Mesenchymal stem cell (in vitro differentiated cells and primary cell): ENCODE measurements at places on chromosomes 13 and 19.

GRCh38 chr13:112695121-112695520 lies 5.3 kb downstream of the ATP11A start:
- no peak for DNase-seq

DNA sequence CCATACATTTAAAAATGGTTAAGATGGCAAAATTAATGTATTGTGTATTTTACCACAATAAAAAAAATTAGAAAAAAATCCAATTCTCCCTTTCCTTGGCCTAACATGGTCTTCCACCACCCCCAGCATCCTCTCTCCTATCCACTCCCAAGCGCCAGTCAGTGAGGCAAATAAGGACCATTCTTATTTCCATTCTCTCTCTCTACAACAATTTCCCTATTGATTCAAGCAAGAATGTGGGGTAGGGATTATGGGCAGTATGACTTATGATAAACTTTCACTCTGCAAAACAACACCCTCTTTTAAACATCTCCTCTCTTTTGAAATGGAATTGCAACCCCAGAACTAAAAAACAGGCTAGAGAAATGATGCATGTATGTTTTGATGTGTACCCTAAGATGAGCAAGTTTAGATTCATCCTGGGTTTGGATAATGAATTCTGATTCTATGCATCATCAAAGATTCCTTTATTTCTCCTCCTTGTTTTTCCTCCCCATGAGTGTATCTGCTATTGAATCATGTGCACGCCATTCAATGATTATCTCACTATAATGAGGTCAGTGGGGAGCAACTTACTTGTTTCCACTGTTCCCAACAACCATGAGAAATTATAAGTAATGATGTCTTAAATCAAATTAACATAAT lies 3.5 kb downstream of the STARD13 start:
- DNase-seq = peak; percentile 78

GRCh38 chr13:88729605-88730004 lies 1058.4 kb downstream of the SLITRK5 start:
- no peak for DNase-seq

GRCh38 chr13:51776179-51776578 lies 27.8 kb downstream of the DHRS12 start:
- no peak for DNase-seq

GRCh38 chr13:112366907-112367646 lies 9.1 kb upstream of the SPACA7 start:
- DNase-seq = no peak

DNA sequence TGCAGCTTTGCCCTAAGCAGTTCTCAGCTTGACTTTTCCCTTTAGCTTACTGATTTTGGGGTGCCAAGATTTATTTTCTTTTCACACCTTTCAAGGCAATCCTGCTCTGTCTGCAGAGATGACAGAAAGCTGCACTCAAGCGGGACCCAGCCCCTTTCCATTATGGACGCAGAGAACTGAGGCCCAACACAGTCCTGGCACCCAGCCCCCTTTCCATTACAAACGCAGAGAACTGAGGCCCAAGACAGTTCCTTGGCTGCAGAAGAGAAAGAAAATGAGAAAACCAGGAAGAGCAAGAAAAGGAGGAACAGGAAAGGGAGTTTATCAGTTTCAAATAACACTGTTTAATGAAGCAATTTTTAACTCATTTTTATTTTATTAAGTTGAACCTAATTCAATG lies 36.8 kb upstream of the ATP11A start:
- DNase-seq = no peak

GRCh38 chr13:87274209-87274819 lies 396.9 kb upstream of the SLITRK5 start:
- DNase-seq = peak; percentile 57

- no peak for DNase-seq
Observed at GRCh38 chr19:5973867-5974635, 3.9 kb downstream of the RANBP3 start.

GRCh38 chr13:104288496-104288895 lies 1222.3 kb upstream of the SLC10A2 start:
- no peak for DNase-seq

GRCh38 chr13:58806401-58806800 lies 1174.9 kb downstream of the PCDH17 start:
- no peak for DNase-seq

DNA sequence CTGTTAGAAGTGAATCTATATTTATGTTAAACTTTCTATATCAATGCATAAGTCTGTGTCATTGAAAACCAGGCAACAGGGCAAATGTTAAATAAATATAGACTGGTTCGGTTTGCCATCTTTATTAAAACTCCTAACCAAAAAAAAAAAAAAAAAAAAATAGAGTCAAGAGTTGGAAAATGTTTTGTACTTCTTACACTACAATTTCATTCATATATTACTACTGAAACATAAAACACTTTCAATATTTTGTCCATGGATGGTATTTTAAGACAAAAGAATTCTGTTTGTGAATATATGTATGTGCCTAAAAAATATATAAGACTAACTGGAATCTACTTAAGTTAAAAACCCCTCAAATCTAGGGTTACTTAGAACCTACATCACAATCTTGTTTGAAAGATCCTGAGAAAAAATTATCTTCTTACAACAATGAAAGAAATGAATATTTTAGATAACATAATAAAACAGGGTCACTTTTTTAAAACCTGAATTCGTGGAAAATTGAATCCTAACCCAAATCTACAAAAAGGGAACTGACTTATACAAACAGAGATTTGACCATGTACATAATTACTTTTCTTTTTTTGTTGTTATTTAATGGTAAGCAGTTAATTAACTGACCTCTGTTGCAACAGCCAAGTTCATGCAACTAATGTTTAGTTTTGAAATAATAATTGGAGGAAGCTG lies 5.1 kb downstream of the DACH1 start:
- no peak for DNase-seq

GRCh38 chr19:42261763-42262162 lies 6.8 kb upstream of the ERF start:
- DNase-seq = no peak

- DNase-seq = no peak
Observed at GRCh38 chr13:71829547-71829946, 37.5 kb downstream of the DACH1 start.

DNA sequence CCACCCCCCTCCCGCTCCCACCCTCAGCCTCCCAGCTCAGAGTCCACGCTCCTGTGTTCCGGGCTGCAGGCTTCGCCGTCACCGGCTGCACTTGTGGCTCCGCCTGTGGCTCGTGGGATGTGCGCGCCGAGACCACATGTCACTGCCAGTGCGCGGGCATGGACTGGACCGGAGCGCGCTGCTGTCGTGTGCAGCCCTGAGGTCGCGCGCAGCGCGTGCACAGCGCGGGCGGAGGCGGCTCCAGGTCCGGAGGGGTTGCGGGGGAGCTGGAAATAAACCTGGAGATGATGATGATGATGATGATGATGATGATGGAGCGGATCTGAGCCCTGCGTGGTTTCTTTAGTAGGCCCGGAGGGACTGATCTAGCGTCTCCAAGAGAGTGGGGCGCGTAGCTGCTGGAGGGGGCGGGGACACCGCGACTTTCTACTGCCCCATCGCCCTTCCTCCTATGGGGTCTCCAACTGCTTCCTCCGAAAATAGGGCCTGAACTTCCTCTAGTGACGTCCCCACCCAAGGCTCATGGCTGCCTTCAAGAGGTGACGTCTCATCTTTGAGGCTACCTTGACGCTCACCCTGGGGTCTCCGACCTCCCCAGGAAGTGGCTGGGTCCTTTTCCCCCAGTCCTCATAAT lies 1.4 kb downstream of the RETN start:
- no peak for DNase-seq

DNA sequence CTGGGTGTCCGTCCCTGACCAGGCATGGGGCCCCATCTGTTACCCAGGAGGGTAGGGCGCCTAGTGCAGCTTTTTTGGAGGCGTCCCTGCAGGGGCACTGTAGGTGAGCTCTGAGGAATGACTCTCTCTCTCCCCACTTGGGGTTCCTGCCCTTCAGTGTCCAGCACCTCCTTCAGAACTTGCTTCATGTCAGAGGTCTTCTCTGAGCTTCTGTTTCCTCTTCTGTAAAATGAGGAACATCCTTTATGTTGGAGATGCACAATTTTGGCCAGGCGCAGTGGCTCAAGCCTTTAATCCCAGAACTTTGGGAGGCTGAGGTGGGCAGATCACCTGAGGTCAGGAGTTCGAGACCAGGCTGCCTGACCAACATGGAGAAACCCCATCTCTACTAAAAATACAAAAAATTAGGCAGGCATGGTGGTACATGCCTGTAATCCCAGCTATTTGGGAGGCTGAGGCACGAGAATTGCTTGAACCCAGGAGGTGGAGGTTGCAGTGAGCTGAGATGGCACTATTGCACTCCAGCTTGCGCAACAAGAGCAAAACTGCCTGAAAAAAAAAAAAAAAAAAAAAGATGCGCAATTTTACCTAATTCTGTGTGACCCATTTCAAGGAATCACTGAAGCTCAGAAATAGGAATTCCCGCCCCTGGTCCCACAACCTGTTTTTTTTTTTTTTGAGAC lies 15.2 kb upstream of the PIK3R2 start:
- no peak for DNase-seq

GRCh38 chr13:76982061-76982460 lies 9.8 kb upstream of the CLN5 start:
- no peak for DNase-seq

GRCh38 chr13:102774214-102774568 lies 605 bp upstream of the TEX30 start:
- no peak for DNase-seq

DNA sequence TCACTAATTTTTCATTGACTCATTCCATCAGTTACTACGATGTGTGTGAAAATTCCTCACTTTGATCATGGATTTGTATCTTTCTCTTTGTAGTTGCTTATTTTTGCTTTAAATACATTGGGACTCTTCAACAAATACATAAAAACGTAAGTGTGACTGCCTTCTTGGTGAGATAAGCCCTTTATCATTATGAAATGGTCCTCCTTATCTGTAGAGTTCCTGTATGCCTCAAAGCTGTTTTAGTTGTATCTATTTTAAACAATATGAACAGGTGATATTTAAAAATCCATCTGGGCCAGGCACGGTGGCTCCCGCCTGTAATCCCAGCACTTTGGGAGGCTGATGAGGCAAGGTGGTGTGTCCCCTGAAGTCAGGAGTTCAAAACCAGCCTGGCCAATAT lies 11.3 kb downstream of the DCUN1D2 start:
- DNase-seq = no peak

DNA sequence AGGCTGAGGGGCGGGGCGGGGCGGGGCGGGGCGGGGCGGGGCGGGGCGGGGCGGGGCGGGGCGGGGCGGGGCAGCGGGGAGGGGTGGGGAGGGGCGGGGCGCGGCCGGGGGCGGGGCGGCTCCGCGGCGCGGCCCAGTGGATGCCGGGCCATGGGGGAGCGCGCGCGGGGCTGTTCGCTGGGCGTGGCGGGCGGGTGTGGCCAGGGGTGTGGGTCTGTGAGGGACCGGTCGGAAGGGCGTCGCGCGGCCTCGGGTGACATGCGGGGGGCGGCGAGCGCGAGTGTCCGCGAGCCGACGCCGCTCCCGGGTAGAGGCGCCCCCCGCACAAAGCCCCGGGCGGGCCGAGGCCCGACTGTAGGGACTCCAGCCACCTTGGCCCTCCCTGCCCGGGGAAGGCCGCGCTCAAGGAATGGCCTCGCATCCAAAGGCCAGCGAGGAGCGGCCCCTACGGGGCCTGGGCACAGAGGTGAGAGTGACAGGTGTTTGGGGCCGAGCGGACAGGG lies at the start of gene ZFP28:
Gene ZFP28 (plus strand): TSS at position 188 of the 503 bp plus-strand sequence. CDS start 71 bp downstream, at position 259.
- no peak for DNase-seq

DNA sequence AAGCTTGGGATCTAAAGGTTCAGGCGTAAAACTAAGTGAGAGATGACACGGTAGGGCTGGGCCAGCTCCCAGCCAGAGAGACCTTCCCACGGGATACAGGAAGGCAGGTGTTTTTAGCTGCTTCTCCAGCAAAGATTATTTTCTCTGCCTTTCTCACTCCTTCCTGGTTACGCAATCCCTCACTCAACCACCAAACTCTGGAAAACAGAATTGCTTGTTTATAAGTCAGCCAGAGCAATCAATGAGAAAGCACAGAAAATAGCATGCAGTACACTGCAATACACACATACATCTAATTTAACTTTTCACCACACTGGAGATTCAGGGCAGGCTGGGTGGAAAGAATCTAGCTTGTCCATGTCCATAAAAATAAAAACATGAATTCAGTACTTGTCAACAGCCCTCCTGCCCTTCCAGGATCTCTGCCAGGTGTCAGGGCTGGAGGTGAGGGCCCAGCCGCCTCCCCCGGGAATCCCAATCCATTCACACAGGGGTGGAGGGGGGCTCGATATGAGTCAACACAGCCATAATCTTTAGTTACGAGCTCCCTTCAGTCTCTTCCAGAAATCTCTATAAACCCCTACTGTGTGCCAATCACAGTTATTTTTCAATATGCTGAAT lies 12.2 kb downstream of the RHPN2 start:
- DNase-seq = peak; percentile 71

- DNase-seq = peak; percentile 81
Observed at GRCh38 chr19:44925114-44925891, 10.9 kb downstream of the APOC1 start.

DNA sequence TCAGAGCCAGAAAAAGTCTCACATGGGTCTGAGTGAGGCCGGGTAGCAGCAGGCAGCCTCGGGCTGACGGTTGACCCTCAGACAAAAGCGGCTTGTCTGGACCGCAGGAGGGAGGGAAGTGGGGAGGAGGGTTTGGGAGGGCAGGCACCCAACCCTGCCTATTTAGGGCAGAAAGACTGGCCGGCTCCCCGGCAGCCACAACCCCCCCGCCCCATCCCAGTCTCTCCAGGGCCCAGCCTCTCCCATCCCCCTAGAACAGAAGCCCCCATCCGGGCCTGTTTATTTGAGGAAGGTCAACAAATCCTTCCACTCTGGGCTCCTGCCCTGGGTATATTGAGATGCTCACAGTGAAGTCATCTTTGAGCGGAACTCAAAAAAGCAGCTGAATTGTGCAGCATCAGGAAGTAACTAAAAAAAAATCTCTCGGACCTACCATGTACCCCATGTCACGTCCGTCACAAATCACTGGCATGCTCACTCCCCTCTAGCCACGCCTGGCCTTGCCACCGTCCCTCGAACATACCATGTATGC lies 6.3 kb downstream of the DACT3 start:
- no peak for DNase-seq

GRCh38 chr13:27620377-27621115 lies at the start of gene LNX2:
LNX2 (minus strand) TSS chr13:27620529; CDS start chr13:27581703, 38,826 bp downstream.
- DNase-seq = peak; percentile 98

DNA sequence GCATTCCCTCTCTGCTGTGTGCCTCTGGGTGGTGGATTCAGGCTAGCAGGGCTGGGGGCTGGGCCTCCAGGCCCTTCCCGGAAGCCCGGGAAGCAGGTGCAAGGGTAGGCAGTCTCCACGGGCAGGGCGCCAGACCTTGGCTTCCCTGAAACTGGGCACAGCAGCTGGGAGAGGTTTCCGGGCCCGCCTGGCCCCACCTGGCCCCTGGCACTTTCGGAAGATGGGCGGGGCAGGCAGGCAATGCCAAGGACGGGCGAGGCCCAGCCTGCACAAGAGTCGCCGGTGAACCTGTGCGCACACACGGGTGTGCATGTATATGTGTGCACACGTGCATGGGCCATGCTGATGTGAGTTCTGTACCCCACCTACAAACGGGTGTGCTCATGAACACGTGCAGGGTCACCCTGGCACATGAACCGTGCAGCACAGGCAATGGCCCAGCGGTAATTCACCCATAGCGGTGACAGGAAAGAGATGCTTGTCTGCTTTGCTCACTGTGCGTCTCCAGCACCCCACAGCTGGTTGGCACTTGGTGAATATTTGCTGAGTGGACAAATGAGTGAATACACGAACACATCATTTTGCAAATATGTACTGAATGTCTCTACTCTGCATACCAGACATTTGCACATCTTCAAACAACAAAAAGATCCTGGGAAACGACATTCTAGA lies 15.3 kb downstream of the GADD45B start:
- peak; percentile 84 for DNase-seq

- DNase-seq = peak; percentile 34
Observed at GRCh38 chr13:51501592-51502152, 48.8 kb upstream of the INTS6 start.

- DNase-seq = peak; percentile 51
Observed at GRCh38 chr13:41622432-41623429, 165.4 kb downstream of the RGCC start.
